Activated CD4-positive, alpha-beta T cell treated with anti-CD3 and anti-CD28 coated beads for 1 hour (primary cell): ENCODE measurements at places on chromosomes 3 and 15.

- DNase-seq: no peak
Observed at GRCh38 chr3:188243124-188243795, 89.3 kb downstream of the LPP start.

GRCh38 chr15:39704235-39704634 lies 78.4 kb downstream of the FSIP1 start:
- no peak for DNase-seq

DNA sequence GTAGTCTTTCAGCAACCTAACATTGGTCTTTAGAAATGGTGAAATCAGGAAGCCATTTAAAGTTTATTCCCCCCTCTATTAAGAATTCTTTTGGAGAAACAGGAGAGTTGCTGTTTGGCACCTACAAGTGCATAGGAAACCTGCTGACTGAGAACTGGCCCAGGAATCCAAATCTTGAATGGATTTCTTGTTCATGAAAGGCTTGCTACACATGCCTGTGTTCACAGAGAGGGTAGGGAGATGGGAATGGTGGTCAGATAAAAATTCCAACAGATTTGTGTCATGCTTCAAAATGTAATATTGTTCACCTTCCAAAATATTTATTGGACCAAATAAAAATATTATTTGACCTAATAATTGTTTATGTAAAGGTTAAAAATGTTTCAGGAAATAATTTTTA lies 24.2 kb upstream of the ZPLD1 start:
- no peak for DNase-seq

- no peak for DNase-seq
Observed at GRCh38 chr3:31906182-31906581, 74.9 kb downstream of the OSBPL10 start.

- no peak for DNase-seq
Observed at GRCh38 chr15:38705436-38706219, 141.0 kb upstream of the RASGRP1 start.

DNA sequence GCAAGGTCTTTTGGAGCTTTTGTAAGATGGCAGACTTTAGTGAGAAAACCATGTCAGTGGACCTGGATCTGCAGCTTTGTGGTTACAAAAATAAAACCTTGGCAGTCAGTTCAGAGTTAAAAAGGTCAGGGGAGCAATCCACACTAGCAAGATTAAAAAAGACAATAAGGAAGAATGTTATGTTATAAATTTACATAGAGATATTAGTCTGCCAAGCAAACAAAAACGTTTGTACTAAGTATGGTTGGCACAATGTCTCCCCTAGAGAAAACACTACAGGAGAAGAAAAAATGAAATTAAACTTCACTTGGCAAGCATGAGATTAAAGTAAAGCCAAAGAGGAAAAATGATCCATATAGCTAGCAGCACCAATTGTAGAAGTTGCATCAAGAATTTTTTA lies 205.0 kb downstream of the LSAMP start:
- DNase-seq: no peak

DNA sequence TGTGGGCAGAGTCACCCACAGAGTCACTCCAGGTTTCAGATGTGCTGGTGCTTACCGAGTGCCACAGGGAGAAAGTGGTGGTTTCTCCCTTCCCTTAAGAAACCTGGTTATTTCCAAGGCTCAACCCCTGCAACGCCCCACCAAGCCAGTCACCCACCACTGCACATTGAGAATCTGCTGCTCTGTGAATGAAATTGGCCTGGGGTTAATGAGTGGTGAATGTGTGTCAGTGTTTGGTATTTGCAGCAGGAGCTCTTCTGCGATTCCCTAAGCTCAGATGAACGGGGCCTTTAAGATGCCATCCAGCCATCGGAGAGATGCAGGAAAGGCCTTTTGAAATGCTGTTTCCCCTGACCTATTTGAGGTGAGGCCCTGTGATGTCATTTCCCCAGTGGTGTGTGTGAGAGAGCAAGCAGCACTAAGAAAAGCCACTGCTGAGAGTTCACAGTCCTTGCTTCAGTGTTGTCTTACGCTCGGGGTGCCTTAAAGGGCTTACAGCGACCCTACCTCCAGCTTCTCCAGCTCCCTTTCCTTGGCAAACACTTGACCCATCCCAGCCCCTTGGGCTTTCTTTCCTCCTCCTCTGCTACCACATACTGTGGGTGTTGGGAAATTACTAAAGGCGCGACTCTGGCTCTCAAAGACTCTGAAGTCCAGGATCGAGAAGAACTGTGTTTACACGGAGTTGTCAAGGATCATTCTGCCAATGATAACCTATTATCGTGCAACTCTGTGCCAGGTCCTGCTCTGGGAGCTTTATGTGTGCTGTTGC lies 68.9 kb downstream of the SMAD3 start:
- peak; percentile 35 for DNase-seq

DNA sequence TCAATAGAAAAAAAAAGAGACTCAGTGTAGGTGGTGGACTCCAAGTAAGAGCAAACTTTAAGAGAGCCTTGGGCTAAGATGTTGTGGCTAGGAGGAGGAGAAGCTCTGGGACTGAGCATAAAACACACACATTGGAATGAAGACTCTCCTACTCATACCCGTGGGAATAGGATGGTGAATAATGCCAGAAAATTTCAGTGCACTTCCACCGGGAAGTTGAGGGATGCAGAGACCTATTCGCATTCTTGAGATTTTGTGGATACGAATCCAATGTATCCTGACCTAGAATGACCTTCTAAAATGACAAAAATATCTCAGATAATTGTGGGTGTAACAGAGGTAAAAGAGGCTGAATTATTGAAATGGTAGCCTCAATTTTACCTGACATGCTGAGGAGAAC lies 388.7 kb upstream of the SGO1 start:
- no peak for DNase-seq

DNA sequence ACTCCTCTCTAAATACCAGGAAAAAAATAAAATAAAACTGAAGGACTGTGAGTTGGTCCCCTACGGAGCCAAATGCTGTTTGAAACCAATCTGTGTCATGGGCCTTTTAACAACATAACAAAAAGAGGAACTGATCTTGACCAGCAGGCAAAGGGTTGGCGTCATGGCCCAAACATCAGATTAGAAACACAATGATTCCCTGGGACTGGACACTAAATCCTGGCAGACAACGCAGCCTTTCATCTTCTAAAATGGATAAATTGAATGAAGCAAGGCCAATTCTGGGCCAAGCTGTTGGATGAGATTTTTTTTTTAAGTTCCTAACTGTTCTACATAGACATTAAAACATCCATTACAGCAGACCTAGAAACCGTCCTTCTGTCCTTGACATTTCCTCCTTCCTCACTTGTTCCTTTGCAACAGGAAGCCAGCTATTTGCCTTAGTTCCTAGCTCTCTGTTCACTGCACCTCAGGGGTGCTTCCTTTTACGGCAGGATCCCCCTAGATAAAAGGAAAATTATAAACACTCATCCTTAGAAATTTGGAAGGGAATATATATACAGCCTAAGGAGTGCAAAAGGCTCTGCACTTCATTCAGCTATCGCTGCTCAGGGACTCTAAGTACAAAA lies 21.6 kb upstream of the TAFA4 start:
- DNase-seq: no peak

- no peak for DNase-seq
Observed at GRCh38 chr15:53160092-53160704, 370.1 kb upstream of the ONECUT1 start.

DNA sequence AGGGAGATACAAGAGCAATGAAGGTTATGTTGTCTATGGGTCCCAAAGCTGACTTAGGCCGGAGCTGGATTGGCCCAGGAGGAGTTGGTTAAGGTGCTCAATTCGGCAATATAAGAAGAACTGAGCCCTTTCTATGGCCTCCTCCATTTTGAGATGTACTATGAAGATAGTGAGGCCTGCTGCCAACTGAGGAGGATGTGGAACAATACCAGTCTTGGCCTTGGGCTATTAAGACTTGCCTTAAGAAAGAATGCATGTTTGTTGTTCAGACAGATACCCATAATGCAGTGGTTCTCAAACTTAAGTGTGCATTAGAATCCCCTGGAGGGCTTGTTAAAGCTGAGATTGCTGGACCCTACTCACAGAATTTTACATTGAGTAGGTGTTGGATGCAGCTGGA lies 24.4 kb upstream of the LEKR1 start:
- no peak for DNase-seq

GRCh38 chr15:70322051-70322668 lies 224.4 kb upstream of the TLE3 start:
- no peak for DNase-seq
